ENCODE measurements at places on chromosomes 6 and 20.

- no peak for DNase-seq
Measured at GRCh38 chr6:48325701-48326100, 214.7 kb upstream of the PTCHD4 start.

DNA sequence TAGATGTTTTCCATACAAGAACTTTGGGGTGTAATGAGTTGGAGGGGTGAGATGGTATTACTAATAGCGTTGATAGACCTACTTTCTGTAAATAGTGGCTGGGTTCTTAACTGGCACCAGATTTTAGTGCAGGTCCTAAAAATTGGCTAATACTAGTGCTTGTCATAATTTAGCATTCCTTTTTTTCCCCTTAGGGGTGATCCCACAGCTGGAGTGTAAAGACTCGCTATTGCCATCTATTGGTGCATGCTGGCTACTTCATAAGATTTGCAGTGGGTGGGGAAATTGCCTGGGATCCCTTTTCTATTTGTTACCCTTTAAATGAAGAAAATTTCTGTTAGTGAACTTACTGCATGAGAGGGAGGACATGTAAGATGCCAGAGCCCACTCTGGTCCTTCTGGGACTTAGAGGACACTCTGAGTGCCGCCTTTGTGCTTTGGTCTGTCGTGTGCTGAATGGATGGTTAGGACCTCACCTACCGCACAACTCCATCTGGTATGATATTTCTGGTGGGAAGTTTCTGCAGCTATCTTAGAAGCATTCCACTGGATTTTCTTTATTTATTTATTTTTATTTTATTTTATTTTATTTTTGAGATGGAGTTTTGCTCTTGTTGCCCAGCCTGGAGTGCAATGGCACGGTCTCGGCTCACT is 195.5 kb downstream of the JARID2 start:
- peak; percentile 58 for DNase-seq

GRCh38 chr6:5706124-5707033 is 300.3 kb downstream of the NRN1 start:
- no peak for DNase-seq

GRCh38 chr6:52640170-52640569 is 30.7 kb upstream of the TMEM14A start:
- peak; percentile 49 for DNase-seq

DNA sequence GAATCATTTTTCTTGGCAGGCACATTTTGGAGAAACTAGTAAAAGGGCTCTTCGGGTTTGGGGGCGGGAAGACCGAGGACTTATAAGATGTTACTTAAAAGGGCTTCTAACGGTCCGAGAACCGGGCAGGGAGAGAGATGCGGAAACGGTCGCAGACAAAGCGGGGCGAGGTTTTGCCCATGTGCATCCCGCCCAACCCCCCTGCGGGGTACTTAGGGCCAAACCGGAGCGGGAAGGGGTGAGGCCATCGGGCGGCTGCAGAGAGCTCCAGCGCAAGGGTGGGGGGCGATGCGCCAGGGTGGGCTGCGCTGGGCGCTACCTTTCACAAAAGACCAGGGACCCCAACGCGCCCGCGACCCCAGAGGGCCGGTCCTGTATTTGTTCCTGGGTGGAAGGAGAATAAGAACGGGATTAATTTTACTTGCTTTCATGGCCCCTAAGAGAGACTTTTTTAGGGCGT is 616 bp downstream of the TUBB start:
- DNase-seq: peak; percentile 71

DNA sequence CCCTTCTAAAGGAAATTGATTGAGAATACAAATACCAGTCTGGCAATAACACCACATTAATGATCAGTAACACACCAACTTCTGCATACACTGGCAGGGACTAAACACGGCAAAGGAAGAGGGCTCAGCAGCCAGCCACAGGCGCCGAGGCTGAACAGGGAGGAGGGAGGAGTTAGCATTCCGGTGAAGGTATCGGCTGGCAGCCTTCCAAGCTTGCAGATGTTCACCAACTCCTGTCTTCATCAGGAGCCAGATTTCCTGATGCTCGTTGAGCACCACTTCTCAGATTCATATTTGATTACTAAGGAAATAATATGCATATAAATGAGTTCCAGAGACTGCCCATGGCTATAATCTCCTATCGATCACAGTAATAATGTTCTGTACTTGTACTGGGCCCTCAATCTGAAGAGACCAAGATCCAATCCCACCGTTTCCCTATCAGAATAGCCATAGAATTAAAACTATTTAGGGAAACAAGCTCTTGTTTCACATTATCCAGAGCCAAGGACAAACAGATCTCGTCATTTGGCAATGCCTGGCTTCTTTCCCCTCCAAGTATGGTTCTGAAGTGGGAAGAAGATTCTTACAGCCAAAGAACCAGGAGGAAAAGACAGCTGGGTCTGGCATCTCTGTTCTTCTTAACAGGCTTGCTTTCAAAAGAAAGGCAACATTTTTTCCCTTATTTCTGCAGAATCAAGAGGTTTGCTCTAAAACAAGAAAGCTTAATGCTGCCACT is 42.2 kb downstream of the GFOD1 start:
- peak; percentile 83 for DNase-seq

DNA sequence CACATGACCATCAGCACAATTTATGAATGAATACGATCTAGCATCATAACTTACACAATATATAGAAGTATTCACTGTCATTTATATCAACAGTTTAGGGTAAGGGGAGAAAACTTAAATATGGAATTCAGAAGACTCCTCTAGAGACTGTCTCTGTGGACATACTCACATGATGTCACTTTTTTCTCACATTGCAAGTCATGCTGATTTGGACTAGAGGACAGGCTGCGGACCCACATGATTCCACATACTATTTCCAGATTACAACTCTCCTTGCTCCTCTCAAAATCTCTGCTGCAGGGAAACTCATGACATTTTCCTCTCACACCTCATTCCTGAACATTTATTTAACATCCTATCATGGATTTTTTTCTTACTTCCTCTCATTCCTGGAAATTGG is 13.4 kb downstream of the CRISP1 start:
- no peak for DNase-seq

DNA sequence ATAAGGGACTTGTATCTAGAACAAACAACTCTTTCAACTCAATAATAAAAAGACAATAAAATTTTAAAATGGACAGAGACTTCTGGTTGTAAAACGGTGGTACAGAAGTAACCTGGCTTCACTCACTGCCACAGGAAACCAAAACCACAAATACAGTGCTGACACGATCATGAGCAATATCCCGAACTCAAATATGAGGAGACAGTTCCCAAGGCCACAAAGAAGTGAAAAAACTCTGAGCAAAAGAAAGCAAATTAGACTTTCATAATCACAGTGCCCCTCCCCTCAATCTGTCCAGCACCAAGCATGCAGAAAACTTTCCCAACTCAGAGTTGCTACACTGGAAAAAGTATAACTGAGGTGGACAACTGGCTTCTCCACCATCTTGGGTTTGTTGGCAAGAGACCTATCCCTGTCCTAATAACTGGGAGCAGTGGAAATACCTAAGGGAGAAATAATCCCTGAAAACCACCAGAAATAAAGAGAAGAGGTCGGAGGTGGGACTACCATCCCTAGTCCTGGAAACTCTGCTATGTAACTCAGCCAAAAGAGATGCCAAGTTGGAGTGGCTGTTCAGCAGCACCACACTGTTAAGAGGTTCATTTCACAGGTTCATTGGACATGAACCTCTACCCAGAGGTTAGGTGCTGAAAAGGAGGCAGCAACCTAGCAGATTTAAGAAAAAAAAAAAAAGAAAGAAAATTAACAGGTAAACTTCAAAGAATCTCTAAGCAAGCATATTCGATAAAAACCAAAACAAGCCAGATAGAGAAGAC is 55.5 kb downstream of the REV3L start:
- no peak for DNase-seq

GRCh38 chr6:151044465-151045441 is 179.3 kb downstream of the MTHFD1L start:
- DNase-seq: peak; percentile 96

DNA sequence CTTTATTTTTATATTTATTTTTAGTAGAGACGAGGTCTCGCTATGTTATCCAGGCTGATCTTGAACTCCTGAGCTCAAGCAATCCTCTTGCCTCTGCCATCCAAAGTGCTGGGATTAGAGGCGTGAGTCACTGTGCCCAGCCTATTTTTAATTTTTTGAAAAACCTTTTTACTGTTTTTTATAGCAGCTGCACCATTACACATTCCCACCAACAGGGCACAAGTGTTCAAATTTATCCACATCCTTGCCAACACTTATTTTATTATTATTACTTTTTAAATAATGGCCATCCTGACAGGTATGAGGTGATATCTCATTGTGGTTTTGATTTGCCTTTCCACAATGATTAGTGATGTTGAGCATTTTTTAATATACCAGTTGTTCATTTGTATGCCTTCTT is 42.5 kb downstream of the PACSIN1 start:
- no peak for DNase-seq

DNA sequence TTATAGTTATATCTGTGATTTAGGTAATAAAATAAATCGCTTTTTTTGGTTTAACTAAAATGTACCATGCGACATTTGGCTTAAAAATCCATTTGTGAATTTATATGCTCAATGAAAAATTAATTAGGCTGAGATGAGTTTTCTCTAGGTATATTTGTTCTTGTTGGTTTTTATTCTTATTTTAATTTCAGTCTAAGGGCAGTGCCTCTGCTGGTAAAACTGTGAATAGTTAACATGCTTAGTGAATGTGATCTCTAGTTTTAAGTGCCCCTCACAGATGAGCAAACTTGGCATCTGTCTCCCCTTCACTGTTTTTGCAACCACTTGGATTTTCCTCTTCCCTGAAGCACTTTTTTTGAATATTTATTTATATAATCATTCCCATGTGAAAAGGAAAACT is 822.7 kb downstream of the GRIK2 start:
- no peak for DNase-seq

GRCh38 chr6:20056350-20056992 is 155.8 kb downstream of the MBOAT1 start:
- peak; percentile 33 for DNase-seq

- DNase-seq: no peak
Measured at GRCh38 chr6:7812623-7813022, 86.7 kb downstream of the BMP6 start.

- no peak for DNase-seq
Measured at GRCh38 chr6:115221198-115221597, 839.5 kb downstream of the FRK start.

DNA sequence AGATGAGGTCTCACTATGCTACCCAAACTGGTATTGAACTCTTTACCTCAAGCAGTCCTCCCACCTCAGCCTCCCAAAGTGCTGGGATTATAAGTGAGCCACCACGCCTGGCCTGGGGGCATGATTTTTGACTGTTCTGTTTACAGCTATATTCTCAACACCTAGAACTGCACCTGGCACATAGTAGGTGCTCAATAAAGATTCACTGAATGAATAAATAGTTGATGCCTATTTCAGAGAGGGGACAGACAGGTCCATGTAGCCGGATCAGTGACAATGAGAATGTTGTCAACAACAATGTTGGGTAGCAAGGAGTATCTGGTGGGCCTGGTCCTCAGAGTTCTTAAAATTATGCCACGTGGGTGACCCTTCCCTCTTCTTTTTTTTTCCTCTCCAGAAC is 8.9 kb downstream of the TRAF3IP2 start:
- DNase-seq: no peak

- DNase-seq: no peak
Measured at GRCh38 chr6:13993416-13993815, 68.7 kb downstream of the RNF182 start.

GRCh38 chr6:133774356-133774755 is 114.6 kb upstream of the TCF21 start:
- DNase-seq: no peak

DNA sequence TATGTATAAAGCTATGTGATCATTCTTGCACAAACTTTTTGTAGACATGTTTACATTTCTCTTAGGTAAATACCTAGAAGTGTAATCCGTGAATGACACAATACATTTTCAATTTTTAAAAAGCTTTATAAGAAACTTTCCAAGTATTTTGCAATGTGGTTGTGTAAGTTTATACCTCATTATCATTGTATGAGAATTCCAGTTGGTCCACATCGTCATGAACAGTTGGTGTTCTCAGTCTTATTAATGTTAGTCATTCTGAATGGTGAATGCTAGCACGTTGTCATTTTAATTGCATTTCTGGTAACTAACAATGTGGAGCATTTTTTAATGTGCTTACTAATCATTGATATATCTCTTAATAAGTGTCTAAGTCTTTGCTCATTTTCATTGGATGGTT is 116.5 kb upstream of the F13A1 start:
- no peak for DNase-seq

DNA sequence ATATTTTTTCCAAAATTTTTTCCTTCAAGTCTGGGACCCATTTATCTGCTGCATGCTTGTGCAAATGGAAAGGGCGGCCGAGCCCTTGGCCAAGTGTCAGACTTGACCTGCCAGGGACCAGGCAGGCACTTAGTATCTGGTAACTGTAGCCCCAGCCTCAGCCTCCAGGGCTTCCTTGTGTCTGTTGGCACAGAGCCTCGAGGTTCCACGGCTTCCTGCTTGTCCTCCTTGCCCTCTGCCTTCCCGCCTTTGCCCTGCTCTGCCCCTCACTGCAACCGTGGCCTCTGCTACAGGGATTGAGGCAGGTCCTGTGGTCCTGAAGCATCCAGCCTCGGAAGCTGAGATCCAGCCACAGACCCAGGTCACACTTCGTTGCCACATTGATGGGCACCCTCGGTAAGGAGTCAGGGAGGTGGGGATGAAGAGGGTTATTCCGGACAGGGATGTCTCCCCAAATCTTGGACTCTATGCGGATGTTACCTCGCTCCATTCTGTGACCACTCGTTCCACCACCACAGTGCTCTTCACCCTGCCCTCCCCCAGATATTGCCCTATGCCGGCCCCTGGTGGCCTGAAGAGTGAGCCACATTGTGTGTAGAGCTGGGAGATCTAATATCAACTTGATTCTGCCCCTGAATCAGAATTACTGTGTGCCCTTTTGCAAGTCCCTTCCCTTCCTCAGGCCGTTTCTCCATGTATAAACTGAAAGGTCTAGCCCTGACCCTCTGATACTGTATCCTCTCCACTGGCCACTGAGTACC is 41.5 kb upstream of the SRF start:
- peak; percentile 64 for DNase-seq

GRCh38 chr20:1319051-1319450 is 9.9 kb downstream of the SDCBP2 start:
- no peak for DNase-seq

- DNase-seq: no peak
Measured at GRCh38 chr20:31906001-31906400, 35.6 kb downstream of the TTLL9 start.

GRCh38 chr6:31791324-31792089 is 4.0 kb downstream of the VARS1 start:
- peak; percentile 83 for DNase-seq

- peak; percentile 59 for DNase-seq
Measured at GRCh38 chr6:170269846-170270541, 20.9 kb downstream of the DLL1 start.

- no peak for DNase-seq
Measured at GRCh38 chr6:146949425-146949824, 254.8 kb upstream of the STXBP5 start.
